ENCODE measurements at places on chromosomes 7 and 10.
A peak's percentile ranks its signal among the peaks of the same experiment; 100 is the strongest.

- no peak for DNase-seq
These were observed 98.5 kb upstream of the PPP2R2D start for GRCh38 chr10:131802156-131802915.

DNA sequence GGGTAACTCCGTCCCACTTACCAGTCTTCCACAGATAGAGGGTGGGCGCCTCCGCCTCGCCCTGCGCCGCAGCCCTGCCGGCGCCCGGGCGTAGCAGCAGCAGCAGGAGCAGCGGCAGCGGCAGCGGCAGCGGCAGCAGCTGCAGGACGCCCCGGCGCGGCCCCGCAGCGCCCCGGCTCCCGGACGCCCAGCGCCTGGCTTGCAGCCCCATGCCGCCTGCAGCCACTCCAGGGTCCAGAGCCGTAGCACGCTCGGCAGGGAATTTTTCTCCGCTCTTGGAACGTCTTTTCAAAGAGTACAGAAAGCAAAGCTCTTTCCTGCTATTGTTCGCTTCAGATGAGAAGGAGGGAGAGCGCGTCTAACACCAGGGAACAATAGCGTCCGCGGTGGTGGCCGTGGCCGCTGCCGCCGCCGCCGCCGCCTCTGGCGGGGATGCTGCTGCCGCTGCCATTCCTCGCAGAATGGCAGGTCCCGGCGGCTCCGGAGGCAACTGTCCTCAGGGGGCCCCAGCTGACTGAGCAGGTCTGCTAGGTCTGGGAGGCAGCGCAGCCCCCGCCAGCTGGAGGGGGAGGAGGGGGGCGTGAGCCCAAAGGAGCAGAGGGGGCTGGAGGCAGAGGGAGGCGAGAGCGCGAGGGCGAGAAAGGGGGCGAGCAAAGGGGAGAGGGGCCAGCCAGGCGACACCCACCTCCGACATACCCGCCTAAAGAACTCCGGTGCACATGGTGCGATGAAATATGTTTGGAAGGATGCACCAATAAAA is at the start of gene THSD7A:
Gene THSD7A (minus strand): TSS at position 463 of the 760 bp plus-strand sequence. CDS start 252 bp downstream, at position 211.
- DNase-seq, result no peak

- no peak for DNase-seq
These were observed 220.6 kb downstream of the ADRA2A start for GRCh38 chr10:111297351-111297848.

- DNase-seq, result peak; percentile 75
These were observed 2.0 kb downstream of the FBXL15 start for GRCh38 chr10:102422545-102423129.

DNA sequence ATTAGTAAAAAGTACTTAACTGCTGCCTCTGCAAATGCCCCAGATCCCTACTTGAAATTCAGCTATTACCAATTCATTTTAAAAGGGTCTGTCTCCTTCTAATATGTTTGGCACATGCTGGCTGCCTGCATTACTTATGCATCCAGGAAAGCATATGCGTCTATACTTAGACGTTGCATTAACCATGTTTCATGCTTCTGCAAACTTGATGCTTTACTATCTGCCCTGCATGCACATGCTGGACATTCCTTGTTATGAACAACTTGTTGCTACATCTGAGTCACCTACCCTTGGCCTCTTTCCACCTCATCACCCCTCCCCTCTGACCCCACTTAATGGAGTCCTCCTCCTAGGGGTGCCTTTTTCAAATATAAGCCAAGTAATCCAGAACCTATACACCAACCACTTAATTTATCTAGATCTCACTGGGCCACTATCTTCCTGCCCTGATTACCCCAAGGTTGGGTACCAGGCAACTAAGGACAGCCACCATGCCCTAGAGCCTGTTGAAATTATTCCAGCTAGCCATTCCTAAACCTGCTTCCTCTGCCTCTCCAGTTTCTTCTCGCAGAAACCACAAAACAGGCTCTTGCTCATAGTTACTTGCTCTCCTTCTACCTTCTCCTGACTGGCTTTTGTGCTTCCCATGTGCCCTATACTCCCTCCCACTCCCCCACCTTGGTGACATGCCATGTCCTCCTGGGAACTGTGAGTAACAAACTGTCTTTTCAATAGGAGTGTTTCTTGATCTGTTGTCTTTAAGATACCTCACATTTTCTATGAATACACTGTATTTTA is 1187.9 kb downstream of the REEP3 start:
- DNase-seq, result no peak

- DNase-seq, result no peak
These were observed 268.8 kb downstream of the ELFN1 start for GRCh38 chr7:1938788-1939433.

DNA sequence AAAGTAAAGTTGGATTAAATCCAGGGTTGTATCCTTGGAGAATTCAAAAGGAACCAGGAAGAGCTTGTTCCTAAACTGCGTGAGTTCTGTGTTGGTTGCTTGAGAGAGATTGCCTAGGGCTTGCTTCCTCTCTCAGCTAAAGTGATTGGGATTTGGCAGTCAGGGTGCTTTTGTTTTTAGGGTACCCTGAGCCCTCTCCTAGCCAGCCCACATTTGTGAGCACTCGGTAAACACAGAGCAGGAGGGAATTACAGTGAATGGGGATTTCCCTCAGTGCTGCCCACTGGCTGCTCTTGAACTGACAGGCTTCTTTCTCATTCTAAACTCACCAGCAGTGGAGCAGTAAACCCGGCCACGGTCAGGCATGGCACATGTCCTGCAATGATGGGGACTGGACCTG is 146.9 kb downstream of the TPST1 start:
- no peak for DNase-seq

- no peak for DNase-seq
These were observed 6.1 kb upstream of the OLAH start for GRCh38 chr10:15037691-15038090.

DNA sequence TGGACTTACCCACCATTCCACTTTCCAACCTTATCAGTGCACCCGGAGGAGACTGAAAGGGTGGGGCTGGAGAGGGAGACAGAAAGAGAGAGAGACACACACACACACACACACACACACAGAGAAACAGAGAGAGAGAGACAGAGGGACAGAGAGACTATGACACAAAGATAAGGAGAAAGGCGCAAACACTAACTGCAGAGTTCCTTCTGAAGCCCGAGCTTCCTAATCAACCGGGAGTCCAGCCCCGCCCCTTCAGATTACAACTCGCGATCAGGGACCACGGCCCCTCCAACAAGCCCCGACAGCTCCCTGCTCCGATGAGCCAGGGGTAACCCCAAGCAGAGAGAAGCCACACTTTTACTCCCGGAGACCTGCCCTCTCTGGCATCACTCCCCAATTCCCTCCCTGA is 499 bp downstream of the GAL3ST4 start:
- no peak for DNase-seq

DNA sequence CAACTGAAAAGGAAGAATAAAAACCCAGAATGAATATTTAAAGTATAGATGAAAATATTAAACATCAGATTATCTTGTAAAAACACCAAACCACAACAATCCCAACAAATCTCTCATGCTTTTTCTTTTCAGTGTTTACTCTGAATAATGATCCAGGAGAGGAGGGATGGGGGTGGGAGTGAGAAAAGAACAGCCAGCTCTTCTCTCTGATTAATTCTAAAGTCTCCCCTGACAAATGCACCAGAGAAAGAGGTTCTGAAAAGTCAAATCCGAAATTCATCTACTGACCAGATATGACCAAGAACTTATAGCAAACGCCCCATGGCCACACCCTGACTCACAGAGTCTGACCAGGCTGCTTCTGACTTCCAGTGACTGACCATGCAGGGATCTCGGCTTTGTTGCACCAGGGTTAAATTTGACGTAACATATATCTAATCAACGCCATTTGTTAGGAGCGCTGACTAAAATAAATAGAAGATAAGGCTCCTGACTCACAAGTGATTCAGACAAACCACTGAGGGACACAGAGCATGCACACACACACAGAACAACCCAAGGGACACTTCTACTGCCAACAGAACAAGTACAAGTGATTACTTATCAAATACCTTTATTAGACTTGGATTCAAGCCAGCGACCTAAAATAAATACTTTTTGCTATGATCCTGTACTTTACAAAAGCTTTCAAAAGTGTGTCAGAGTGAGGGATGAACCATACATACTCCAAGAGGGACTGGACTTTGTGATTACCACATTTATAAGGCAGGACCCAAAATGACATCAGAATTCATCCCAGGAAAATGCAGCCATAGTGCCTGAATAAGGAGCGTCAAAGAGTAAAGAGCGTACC is 9.3 kb upstream of the SPOCK2 start:
- no peak for DNase-seq

GRCh38 chr10:62426600-62426999 is 52.4 kb downstream of the ZNF365 start:
- no peak for DNase-seq

DNA sequence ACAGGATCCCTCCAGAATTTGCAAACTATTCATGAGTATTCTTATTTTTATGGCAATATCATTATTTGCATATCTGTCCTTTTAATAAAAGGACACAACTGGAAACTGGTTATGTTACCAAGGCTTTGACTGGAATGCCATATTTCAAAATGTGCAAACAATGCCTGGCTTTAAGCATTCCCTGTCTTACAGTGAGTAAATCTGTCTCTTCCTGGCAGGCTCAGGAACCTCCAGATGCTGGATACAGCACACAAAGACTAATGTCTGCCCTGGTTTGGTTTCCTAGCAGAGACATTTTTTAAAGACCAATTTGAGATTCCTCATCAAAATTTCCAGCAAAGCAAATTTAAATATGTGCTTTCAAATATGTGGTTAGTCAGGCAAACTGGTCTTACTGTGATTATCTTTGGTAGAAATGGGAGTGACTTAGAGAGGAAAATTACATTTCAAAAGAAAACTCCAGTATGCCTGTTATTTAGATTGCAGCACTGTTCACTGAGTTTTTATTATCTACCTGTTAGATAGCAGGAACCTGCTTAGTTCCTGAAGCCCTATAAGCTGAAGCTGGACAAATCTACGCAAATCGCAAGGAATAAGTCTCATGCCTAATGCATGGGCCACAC is 31.3 kb downstream of the RNF216 start:
- DNase-seq, result no peak

GRCh38 chr7:87426160-87426559 is 49.3 kb downstream of the ABCB4 start:
- DNase-seq, result no peak

DNA sequence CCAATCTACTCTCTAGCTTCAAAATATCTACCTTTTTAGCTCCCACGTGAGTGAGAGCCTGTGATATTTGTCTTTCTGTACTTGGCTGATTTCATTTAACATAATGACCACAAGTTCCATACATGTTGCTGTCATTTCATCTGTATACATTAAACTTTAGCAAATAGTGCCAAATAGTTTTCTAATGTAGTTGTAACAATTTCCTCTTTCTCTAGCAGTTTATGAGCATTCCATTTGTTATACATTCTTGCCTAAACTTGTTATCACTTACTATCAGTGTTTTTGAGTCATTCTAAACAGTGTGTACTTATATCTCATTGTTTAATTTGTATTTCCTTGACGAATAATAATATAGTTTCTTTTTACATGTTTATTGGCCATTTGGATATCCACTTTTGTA is 77.2 kb downstream of the NEUROD6 start:
- DNase-seq, result no peak

- DNase-seq, result no peak
These were observed 187.3 kb downstream of the CCDC3 start for GRCh38 chr10:12814166-12814565.

DNA sequence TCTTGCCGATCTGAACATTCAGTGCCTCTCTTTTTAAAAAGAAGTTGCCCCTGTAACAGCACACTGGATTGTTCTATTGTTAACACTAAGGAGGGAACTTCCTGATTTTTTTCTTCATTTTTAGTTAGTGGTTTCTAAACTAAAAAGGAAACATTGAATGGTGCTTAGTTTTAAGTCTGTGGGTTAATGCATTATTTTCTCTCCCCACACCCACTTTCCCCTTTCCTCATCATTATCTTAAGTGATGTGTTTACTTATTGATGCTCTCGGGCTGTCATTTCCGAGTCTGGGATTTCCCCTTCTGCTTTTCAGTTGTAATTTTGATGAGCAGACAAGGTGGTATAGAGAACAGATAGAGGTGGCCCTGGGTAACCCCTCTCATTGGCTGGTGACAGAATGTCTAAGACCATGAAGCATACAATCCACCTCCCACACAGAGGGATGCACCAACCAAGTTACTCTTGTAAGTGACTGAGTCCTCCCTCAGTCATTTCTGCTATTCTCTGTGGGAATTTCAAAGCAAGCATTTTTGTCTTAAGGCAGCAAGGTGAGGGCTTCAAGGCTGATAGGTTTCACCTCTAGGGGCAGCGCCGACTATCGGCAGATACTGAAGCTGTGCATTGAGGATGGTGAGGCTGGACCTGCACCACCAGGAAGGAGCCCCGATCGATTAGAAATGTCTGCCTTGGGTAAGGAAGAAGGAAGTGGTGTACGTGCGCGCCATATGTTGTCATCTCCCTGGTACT is 49.5 kb downstream of the CHN2 start:
- peak; percentile 77 for DNase-seq

DNA sequence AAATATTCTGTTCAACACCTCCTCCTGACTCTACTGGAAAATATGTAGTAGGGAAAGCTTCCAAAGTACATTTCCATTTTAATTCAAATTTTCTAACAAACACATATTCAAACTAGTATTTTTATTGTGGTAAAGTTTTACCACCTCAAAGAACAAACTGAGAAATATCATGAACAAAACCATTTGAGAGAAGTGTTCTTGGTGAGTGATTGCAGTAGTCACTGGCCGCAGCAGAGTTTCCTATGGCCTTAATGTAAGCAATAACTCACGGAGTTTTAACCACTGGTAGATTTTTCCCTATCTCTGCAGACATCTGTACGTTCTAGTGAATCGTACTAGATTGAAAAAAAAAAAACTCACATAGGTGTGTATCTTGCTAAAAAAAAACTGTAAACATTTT is 487.0 kb upstream of the FZD8 start:
- no peak for DNase-seq

- DNase-seq, result no peak
These were observed 44.5 kb downstream of the ICA1 start for GRCh38 chr7:8217200-8218068.

DNA sequence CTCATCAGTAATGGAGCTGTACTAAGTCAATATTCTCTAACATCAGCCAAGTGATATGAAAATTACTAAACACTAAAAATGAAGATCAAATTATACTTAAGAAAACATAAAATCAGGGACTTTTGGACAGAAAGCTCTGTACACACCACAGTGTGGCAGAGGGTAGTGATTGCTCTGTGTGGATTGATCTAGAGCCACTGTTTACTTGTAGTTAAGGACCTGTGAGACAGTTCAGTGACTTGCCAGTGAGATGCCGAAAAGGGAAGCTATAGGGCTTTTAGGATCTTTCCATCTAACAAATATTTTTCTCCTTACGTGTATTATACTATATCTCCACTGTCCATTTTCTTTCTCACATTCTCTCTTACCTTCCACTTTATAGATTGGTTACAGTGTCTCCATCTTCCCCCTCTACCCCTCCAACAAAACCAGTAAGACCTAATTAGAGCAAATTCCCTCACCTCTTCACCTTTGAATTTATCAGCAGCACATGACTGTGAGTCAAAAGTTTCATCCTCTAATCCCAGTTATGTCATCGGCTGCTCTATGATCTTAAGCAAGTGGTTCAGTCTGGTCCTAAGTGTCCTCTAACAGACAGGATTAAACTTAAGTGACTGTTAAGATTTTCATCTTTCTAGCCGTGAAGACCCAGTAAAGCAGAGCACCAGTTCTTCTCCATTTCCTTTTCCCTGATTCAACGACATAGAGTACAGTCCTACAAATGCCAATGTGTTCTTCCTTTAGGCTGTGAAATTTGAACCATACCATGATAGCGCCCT is 6.9 kb downstream of the PIK3CG start:
- DNase-seq, result no peak

- no peak for DNase-seq
These were observed 34.1 kb downstream of the WBP1L start for GRCh38 chr10:102777711-102778453.
